Effector memory CD8-positive, alpha-beta T cell (primary cell): ENCODE measurements at places on chromosomes 3 and 15.

- DNase-seq, result no peak
Observed at GRCh38 chr3:4376499-4376898, 73.3 kb downstream of the SETMAR start.

DNA sequence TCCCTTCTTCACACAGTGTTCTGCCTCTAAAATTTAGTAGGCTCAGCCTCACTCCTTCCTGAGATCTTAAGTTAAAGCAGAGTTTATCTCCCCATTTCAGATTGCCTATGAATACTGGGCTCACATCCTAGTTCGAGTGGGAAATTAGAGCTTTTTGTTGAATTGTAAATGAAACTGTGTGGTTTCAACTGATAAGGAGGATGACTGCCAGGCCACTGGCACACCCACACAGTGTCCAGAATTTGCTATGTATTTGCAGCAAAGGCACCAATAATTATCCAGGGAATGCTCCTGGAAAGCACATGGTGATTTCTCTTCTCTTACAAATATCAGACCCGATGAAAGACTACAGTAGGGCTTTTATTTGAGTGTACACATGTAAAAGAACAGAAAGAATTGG, 308.1 kb upstream of the COL8A1 start:
- no peak for DNase-seq

- no peak for DNase-seq
Observed at GRCh38 chr15:98891301-98891700, 116.3 kb downstream of the PGPEP1L start.

GRCh38 chr3:157463816-157464215, 27.2 kb downstream of the PTX3 start:
- DNase-seq, result no peak

- no peak for DNase-seq
Observed at GRCh38 chr3:195886181-195887141, 21.9 kb downstream of the TNK2 start.

- no peak for DNase-seq
Observed at GRCh38 chr15:51281368-51281967, 56.9 kb downstream of the CYP19A1 start.

- DNase-seq, result no peak
Observed at GRCh38 chr3:81291586-81291985, 469.9 kb downstream of the GBE1 start.

- no peak for DNase-seq
Observed at GRCh38 chr3:69745505-69745904, 6.2 kb downstream of the MITF start.

- no peak for DNase-seq
Observed at GRCh38 chr3:107651782-107652181, 129.0 kb downstream of the BBX start.

- no peak for DNase-seq
Observed at GRCh38 chr3:149001727-149002126, 10.4 kb downstream of the GYG1 start.

- DNase-seq, result no peak
Observed at GRCh38 chr3:126547721-126548120, 11.0 kb downstream of the C3orf22 start.

- DNase-seq, result no peak
Observed at GRCh38 chr3:157405457-157405856, 31.2 kb upstream of the PTX3 start.

DNA sequence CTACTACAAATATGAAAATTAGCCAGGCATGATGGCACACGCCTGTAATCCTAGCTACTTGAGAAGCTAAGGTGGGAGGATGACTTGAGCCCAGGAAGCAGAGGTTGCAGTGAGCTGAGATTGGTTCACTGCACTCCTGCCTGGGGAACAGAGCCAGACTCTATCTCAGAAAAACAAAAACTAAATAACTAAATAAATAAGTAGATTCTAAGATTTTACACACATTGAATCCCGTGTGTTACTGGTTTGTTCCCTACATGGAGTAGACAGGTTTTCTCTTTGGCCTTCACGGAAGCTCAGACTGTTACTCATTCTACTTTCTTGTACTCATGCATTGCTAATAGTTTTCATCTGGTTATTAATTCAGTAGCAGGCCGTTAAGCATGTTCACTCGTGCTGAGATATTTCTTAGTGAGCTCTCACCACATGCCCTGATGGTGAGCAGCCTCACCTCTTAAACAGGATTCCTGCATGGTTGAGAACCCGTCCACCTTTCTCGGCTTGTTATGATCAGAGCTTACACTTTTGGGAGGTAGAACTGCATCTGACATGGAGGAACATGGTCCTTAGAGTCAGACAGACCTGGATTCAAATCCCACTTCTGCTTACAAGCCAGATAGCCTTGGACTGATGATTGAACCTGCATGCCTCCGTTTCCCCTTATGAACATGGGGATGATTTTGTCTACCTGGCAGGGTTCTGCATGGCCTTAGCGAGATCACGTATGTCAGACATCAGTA, 49.1 kb downstream of the CMTM7 start:
- DNase-seq, result no peak

- DNase-seq, result no peak
Observed at GRCh38 chr15:92149465-92149864, 244.2 kb upstream of the ST8SIA2 start.

DNA sequence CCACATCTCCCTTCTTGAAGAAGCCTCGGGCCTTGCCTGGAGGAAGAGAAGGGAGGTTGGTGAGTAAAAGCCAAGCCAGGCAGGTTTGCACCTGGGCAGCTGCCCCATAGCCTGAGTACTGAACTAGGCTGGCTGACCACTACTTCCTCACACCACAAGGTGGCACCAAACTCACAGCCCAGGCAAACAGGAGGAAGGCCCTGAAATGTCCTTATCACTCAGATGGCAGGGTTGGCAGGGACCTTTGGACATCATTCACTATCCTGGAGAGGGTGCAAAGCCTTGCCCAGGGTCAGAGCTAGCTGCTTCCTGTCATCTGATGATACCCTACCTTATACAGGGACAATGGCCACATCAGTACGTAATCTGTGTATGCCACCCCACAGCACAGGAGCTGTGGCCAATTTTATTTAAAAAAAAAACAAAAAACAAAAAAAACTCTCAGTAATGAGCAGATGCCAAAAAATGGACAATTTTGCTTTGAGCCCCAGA, 2.2 kb upstream of the GRAMD2A start:
- DNase-seq, result peak; percentile 68

DNA sequence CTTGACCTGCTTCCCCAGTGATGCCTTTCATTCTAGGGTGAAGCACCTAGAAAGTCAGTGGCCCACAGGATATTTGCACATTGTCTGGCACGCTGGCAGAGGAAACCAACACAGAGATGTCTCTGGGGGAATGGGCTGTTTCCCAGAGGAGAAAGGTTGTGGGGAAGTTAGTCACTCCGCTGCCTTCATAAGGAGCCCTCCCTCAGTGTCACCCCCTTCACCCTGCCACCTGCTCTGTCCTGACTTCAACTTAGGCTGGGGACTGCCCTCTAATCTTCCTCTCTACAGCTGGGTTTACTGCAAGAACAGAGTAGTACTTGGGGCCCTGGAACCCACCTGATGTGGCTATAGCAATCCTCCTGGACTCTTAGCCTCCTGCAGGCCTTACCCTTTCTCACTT, 5.7 kb downstream of the KLHDC8B start:
- DNase-seq, result no peak

DNA sequence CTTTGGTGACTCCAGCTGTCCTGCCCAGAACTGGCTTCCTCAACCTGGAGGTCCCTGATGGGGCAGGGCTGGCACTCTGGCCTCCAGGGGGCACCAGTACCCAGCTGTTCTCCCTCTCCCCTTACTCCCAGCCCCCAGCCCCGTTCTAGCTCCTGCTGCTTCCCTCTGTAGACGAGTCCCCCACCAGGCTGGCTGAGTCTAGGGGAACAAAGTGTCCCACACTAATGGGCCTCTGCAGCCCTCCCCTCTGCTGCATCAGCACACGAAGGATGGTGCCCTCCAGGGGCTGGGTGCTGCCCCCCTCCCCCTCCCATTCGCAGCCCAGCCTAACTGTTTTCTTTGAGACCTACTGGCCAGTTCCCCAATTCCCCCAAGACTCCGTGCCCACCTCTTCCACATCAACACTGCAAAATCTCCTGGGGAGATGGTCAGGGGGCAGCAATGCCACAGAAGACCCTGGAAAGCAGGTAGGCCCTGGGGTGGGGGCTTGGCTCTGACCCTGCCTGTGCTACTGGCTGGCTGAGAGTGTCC, 4.2 kb downstream of the RHCG start:
- no peak for DNase-seq

DNA sequence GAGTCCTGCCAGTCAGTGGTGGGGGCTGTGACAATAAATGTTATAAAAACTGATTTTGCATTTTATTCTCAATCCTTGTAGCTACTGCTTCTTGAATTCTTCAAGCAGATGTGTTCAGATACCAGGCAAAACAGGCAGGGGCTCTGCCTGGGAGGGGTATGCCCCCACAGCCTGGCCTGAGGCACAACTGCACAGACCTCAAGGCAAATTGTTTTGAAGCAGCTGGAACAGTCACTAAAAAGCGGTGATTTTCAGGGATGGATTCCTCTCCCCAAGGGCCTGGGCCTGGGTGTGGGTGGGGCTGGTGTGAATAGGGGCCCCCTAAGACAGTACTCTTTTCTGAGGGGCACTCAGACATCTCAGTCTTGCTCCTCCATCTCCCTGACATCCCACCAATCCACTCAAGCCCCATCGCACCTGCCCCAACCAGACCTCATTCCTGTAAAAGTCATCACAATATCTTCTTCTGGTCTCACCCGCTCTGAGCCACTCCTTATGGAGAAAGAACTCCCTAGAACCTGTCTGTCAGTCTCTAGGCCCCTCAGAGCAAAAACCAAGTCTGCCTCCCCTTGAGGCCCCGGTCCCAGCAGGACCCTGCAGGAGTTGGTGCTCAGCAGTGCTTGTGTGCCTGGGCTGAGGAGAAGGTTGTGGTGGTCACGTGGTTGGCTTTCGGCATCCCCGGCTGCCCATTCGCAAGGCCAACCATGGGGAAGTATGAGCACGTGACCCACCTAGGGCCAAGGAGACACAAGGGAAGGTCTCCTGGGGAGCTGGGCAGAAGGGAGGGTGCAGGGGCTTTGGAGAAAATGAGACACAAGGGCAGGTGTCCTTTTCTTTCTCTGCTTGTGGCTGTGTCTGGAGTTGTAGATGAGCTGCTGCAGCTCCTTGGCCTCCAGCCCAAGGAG, 2.9 kb upstream of the PSTPIP1 start:
- DNase-seq, result no peak

- no peak for DNase-seq
Observed at GRCh38 chr15:79918278-79918677, 21.5 kb upstream of the MTHFS start.

- no peak for DNase-seq
Observed at GRCh38 chr15:81074773-81075172, 59.3 kb upstream of the CFAP161 start.

GRCh38 chr15:70509282-70509662, 254.1 kb downstream of the UACA start:
- DNase-seq, result no peak

- no peak for DNase-seq
Observed at GRCh38 chr3:184659797-184660301, 52.0 kb downstream of the MAGEF1 start.

DNA sequence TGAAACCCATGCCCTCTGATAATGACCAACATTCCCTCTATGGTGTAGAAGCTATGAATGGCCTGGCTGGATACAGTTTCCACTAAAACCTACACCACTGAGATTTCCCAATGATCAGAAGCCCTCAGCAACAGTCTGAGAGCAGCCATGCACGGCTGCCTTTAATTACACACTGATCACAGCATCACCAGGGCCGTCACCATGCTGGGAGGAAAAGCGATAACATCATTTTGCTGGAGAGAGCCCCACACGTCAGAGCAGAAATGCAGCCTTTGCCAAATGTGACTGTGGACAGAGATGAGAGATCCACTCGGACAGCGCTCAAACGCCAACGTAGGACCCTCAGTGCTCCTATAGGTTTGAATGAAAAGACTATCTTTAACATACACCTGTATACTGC, 135.0 kb downstream of the XXYLT1 start:
- no peak for DNase-seq

GRCh38 chr3:156489462-156489911, 65.4 kb downstream of the SSR3 start:
- no peak for DNase-seq

GRCh38 chr3:24793896-24794295, 299.2 kb upstream of the THRB start:
- no peak for DNase-seq

DNA sequence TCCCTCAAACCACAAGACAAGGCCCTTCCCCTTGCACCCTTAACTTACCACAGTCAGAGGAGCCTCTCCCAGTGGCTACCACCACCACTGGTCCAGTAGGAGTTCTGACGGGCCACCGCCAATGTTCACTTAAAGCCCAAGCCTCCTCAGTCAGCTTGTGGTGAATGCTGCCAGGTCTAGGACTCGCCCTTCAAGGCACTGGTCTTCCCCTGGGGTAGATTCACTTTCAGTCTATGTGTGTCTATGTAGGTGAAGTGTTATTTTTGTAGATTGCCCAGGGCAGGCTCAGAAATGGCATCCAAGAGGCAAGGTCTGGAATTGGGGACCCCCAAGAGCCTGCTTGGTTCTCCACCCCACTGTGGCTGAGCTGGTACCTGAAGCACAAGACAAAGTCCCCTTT, 15.4 kb upstream of the CASR start:
- DNase-seq, result no peak

DNA sequence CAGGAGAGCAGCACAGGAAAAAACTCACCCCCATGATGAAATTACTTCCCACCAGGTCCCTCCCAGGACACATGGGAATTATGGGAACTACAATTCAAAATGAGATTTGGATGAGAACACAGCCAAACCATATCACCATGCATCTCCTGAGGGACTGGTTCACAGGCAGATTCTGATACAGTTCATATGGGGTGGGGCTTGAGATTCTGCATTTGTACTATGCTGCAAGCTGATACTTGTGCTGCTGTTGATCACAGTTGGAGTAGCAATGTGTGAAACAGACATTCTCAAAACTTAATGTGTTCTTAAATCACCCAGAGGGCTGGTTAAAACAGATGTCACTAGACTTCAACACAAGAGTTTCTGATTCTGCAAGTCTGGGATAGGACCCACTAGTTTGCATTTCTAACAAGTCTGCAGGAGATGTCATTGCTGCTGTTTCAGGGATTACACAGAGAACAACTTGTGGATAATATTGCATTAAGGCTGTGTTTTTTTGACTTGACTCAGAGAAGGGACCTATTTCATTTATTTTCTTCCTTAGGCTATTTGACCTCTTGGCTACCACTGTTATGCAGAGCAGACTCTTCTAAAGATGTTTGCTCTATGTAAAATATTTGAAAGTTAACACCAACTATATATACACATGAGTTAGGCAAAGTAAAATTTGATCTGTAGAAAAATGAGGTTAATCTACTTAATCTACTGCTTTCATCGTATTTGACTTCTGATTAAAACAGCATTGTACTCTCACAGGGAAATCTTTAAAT, 194.2 kb upstream of the CNTN3 start:
- no peak for DNase-seq

DNA sequence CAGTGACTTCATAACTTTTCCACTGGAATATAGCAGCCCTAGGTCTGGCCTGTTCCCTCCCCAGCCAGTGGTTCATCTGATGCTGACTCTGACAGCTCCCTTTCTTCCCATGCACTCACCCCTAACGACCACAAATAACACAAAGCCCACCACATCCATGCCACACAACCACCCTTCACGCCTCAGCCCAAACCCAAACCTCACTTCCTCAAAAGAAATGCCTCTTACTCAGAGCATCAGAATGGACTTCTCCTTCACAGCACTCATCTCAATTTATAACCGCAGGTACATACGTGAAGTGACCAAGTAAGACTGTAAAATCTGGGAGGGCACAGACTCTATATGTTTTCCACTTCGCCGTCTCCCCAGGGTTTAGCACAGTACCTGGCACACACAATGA, 1.1 kb downstream of the RBSN start:
- peak; percentile 38 for DNase-seq

GRCh38 chr3:101292027-101292426, 28.3 kb downstream of the IMPG2 start:
- no peak for DNase-seq
